ENCODE measurements at places on chromosomes 13 and 19. TPM values are rescaled to one million over a fixed set of nuclear protein-coding genes. Genes with fewer than 3 reads are reported as not detected.
A peak's percentile ranks its signal among the peaks of the same experiment; 100 is the strongest.

MAP4K1 gene
- total RNA-seq, result 205 TPM

DNA sequence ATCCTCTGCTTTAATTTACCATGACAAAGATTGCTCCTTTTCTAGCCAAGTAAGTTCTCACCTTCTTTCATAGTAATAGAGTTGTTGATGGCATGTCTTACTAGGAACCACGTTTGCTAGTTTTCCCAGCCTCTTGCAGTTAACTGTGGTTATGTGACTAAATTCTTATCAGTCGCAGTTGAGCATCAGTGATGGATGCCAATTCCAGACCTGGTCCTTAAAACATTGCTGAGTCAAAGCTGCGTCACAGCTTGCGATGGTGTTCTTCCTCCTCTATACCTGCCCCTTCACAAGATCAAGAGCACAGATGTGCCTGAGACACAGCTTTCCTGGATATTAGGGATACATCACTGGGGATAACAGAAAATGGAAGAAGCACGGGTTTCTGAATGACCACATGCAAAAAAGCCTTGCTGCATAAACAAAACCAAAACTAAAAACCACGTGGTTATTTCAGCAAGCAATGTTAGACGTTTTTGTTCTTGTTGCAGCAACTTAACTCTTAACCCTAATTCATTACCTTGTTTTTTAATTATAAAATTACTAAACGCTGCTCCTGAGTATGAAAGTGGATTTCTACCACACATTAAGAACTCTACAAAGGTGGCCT, 97.6 kb upstream of the DACH1 start:
- DNase-seq, result no peak
- H3K36me3 ChIP-seq, result no peaks in the 10 kb centered on the region
- H3K4me3 ChIP-seq, result no peak overlapping the region
- no peak overlapping the region for H3K27ac ChIP-seq

DNA sequence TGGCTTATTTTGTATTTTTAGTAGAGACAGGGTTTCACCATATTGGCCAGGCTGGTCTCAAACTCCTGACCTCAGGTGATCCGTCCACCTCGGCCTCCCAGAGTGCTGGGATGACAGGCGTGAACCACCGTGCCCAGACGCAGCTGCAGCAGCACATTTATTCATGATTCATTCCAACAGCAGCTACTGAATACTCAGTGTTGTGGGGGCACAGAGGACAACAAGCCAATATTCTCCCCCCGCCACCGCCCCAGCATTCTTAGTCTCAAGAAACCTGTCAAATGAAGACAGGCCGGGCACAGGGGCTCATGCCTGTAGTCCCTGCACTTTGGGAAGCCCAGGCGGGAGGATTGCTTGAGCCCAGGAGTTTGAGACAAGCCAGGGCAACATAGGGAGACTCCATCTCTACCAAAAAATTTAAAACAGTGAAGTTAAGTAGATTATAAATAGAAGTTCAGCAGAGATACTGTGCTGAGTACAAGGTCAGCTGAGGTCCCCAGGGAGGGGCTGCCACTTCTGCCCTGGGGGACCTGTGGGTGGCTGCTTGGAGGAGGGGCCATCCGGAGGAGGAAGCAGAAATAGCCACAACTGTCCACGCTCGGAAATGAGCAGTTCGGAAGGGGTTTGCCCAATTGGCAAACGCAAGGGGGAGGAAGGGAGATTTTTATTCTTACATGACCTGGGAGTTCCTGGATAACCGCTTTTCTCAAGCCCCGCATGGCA, 4.3 kb downstream of the DOT1L start:
- peak; percentile 43 for DNase-seq
- H3K4me1 ChIP-seq, result peaks cover 63% of the 10 kb centered on the region
- H3K36me3 ChIP-seq, result peaks cover 5% of the 10 kb centered on the region
- peak overlapping the region; percentile 84 for H3K27ac ChIP-seq
- no peaks in the 10 kb centered on the region for H3K27me3 ChIP-seq

NKG7 gene
- 149 TPM for total RNA-seq

- H3K27ac ChIP-seq, result no peak overlapping the region
- peaks cover 7% of the 10 kb centered on the region for H3K27me3 ChIP-seq
- DNase-seq, result no peak
- no peaks in the 10 kb centered on the region for H3K4me1 ChIP-seq
- H3K36me3 ChIP-seq, result no peaks in the 10 kb centered on the region
- H3K4me3 ChIP-seq, result no peak overlapping the region
These were observed 308.5 kb upstream of the TMTC4 start for GRCh38 chr13:100983111-100983510.

DNA sequence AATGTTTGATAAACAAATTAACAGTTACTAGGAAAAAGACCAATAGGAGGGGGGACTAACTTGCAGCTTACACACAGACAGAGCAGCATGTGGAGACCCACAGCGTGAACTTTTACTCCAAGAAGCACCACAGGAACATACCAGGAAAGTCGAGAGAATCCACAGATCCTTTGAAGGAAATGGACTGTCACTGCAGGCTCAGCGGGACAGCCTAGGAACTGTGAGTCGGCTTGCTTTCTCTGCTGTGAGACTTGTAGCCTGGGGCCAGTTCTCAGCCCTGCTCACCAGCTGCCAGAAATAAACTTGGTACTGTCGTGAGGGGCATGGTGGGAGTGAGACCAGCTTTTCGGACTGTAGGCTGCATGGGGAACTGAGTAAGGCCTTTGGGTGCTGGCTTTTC, 1211.5 kb downstream of the PCDH17 start:
- H3K27ac ChIP-seq, result no peak overlapping the region
- H3K4me3 ChIP-seq, result no peak overlapping the region
- no peaks in the 10 kb centered on the region for H3K4me1 ChIP-seq
- no peaks in the 10 kb centered on the region for H3K27me3 ChIP-seq

DNA sequence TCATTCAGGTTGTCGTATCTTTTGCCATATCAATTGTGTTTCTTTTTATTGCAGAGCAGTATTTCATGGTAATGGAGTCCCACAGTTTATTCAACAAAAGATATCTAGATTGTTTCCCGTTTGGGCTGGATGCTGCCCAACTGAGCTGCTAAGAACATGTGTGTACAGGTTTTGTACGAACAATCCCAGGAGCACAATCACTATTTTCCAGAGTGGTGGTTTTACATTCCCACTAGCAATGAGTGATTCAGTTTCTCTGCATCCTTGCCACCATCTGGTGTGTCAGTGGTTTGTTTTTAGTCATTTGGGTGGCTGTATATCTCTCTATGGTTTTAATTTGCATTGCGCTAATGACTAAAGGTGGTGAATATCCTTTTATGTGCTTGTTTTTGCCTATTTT, 52.7 kb upstream of the ZDHHC20 start:
- no peaks in the 10 kb centered on the region for H3K4me1 ChIP-seq
- no peak overlapping the region for H3K27ac ChIP-seq
- H3K36me3 ChIP-seq, result peaks cover 17% of the 10 kb centered on the region
- no peak overlapping the region for H3K4me3 ChIP-seq
- no peak for DNase-seq

DNA sequence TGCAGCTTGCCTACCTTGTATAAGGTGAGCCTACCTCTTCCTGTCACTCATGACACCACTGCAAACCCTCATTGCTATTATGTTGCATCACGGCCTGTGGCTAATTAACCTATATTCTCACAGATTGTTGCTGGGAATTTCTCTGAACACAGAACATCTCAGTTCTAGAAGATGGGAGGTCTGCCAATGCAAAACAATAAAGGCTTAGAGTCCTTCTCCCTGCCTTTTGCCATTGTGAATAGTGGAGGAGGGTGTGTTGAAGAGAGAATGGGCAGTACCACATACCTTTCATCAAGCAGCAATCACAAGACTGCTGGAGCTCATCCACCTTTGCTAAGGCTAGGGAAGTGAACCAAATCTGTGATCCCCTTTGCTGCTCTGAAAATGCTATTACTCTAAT, 34.4 kb downstream of the WDFY2 start:
- no peak overlapping the region for H3K27ac ChIP-seq
- no peaks in the 10 kb centered on the region for H3K36me3 ChIP-seq
- H3K27me3 ChIP-seq, result no peaks in the 10 kb centered on the region
- H3K4me1 ChIP-seq, result peaks cover 41% of the 10 kb centered on the region
- no peak overlapping the region for H3K4me3 ChIP-seq

DNA sequence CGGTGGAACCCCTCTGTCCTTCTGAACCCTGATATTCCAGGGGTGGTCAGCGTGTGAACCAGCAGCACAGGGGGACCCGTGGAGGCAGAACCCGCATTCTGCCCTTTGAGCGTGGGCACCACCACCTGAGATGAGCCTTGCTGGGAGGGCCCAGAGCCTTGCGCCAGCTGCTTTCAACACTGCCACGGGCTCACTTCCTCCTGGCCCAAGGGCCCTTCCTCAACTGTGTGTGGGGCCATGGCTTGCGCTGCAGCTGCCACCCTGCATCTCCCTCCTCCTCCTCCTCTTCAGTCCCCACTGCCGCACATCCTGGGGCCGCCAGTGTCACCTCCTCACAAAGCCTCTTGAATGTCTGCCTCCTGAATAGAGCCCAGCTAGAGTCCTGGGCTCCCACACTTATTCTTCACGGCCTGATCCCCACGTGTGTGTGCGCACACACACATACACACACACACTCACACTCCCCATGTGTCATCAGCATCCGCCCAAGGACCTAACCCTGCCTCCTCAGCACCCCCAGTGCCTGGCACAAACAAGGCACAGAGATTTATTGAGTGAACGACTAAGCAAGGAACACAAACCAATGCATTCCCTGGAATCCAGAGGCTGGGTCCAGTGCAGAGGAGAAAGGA, 26.9 kb upstream of the TMEM160 start:
- H3K27ac ChIP-seq, result peak overlapping the region; percentile 36
- H3K4me3 ChIP-seq, result no peak overlapping the region
- H3K4me1 ChIP-seq, result peaks cover 3% of the 10 kb centered on the region
- no peaks in the 10 kb centered on the region for H3K27me3 ChIP-seq

VPS36 gene
- 26.6 TPM for total RNA-seq

SYNGR4 gene
- total RNA-seq, result not detected

GRCh38 chr13:99367106-99367616, 60.0 kb upstream of the GPR183 start:
- no peaks in the 10 kb centered on the region for H3K27me3 ChIP-seq
- H3K4me1 ChIP-seq, result peaks cover 86% of the 10 kb centered on the region
- peak overlapping the region; percentile 17 for H3K4me3 ChIP-seq
- no peak for DNase-seq
- peaks cover 28% of the 10 kb centered on the region for H3K36me3 ChIP-seq

GRCh38 chr13:59734393-59734792, 429.3 kb downstream of the DIAPH3 start:
- H3K27me3 ChIP-seq, result no peaks in the 10 kb centered on the region
- peaks cover 2% of the 10 kb centered on the region for H3K4me1 ChIP-seq
- no peak overlapping the region for H3K4me3 ChIP-seq
- no peak overlapping the region for H3K27ac ChIP-seq
- DNase-seq, result peak; percentile 16

DNA sequence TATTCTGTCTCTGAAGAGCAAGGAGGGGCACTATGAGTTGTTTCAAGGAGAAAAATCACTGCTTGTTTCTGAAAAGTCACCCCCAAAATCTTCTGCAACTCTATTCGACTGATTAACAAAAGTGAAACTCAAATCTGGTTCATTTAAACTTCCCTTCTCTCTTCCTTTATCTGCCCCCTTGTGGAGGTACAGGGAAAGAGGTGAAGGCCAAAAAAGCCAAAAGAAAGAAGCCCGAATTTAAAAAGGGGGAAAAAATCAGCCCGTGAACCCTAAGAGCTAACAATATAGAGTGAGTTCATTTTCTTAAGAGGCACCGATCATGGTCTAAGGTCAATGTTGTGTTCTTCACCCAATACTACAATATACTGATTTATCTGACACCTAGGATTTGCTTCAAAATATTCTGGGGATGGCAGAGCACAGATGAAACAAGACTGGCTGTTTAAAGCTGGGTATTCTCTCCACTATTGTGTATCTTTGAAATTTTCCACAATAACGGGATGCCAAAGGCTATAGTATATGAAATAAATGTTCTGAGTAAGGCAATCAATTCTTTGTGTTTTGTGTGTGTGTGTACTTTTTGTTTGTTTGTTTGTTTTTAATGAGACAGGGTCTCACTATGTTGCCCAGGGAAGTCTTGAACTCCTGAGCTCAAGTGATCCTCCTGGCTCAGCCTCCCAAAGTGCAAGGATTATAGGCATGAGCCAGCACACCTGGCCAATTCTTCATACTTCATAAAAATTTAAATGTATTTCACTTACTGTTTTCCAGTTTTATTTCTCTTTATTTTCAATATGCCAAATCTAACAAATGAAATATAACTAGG, 55.0 kb upstream of the EEF1AKMT1 start:
- peak overlapping the region; percentile 5 for H3K27ac ChIP-seq
- no peaks in the 10 kb centered on the region for H3K27me3 ChIP-seq
- H3K4me1 ChIP-seq, result peaks cover 11% of the 10 kb centered on the region

- peaks cover 14% of the 10 kb centered on the region for H3K4me1 ChIP-seq
- H3K27me3 ChIP-seq, result no peaks in the 10 kb centered on the region
- peaks cover 22% of the 10 kb centered on the region for H3K36me3 ChIP-seq
- H3K4me3 ChIP-seq, result no peak overlapping the region
These were observed 3.3 kb upstream of the PHLDB3 start for GRCh38 chr19:43507880-43508279.

DNA sequence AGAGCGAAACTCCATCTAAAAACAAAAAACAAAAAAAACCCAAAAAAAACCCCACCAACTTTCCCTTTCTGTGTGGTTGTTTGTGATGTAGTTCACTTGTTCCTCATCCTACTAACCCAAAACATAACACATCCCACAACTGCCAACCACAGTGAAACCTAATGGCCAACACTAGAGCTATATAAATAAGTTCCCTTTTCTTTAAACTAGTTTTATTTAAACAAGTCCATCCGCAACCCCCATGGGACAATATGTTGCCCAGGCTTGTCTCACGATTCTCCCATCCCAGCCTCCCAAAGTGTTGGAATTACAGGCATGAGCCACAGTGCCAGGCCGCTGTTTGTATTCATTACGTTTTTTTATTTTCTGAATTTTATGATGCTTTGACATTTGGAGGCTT, 71.2 kb upstream of the ADGRE5 start:
- H3K4me3 ChIP-seq, result no peak overlapping the region
- peaks cover 3% of the 10 kb centered on the region for H3K36me3 ChIP-seq
- H3K27me3 ChIP-seq, result no peaks in the 10 kb centered on the region
- DNase-seq, result no peak

DNA sequence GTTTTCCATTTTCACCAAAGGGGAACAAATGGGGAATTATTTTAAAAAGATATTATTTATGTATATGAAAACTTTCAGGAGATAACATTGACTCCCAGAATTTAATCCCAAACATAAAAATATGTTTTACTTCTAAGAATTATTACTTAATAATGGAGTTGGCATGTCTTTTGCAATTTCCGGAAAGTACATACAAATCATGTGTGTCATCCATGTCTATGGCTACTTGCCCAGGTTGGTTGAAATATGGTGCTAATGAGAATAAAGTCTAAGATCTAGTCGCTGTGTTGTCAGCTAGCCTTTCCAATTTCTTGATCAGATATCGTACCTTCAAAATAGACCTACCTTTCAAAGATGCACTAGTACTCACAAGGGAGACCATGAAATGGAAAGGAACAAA, 1003.2 kb upstream of the PCDH20 start:
- H3K27ac ChIP-seq, result no peak overlapping the region
- H3K4me3 ChIP-seq, result no peak overlapping the region
- H3K27me3 ChIP-seq, result no peaks in the 10 kb centered on the region
- no peaks in the 10 kb centered on the region for H3K36me3 ChIP-seq
- no peaks in the 10 kb centered on the region for H3K4me1 ChIP-seq

DNA sequence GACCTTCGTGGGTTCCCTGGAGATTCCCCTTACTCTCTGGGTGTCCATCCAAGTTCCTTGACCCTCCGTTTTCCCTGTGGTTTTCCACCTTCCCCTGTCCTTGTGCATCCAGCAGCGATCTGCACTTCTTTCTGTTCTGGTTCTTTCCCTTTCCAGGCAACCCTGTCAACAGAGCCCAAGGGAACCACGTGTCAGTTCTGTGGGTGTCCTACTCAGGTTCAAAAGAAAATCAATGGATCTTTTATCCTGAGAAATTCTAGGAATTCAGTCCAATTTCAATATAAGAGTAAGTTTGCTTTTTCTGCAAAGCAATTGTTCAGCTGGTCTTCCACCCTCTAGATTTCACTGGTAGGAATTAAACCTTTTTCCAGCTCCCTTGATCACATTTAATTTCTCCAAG, 1394.8 kb upstream of the SLC10A2 start:
- no peak for DNase-seq
- H3K4me1 ChIP-seq, result no peaks in the 10 kb centered on the region
- no peaks in the 10 kb centered on the region for H3K36me3 ChIP-seq
- no peak overlapping the region for H3K27ac ChIP-seq
